ENCODE measurements at places on chromosomes 11 and 22. TPM values are rescaled to one million over a fixed set of nuclear protein-coding genes. Genes with fewer than 3 reads are reported as not detected.

Gene PATE2
- not detected for total RNA-seq

DNA sequence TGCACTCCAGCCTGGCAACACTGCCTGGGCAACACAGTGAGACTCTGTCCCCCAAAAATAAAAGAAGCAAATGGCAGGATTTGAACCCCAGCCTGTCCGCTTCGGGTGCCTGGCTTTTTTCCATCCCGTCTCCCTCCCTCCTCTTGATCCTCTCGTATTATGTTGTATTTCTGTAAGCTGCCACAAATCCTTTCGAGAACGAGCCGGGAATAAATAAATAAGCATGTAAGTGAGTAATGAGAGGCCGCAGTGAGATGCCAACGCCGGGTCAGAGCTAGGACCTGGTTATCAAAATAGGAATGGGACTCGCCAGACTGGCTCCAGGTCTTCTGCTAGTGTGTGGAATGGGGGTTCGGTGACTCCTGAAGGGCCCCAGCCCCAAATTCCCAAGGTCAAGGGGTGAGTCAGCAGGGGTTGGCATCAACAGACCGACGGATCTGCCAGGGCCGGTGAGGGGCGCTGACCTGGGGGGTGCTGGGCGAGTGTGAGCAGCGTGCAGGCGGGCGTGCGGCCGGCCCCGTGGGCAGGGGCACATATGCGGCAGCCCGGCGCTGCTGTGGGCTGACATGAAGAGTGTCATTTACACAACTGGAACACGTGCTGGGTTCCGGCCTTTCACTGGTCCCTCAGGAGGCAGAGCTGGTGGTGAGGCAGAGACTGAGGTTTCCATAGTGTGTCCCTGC is 47.8 kb downstream of the FLRT1 start:
- DNase-seq = no peak

Gene IGLL1
- total RNA-seq = not detected

GRCh38 chr11:125433454-125434121 is 62.5 kb downstream of the FEZ1 start:
- no peak for DNase-seq

Gene CDKN1C
- 10.6 TPM for total RNA-seq

DNA sequence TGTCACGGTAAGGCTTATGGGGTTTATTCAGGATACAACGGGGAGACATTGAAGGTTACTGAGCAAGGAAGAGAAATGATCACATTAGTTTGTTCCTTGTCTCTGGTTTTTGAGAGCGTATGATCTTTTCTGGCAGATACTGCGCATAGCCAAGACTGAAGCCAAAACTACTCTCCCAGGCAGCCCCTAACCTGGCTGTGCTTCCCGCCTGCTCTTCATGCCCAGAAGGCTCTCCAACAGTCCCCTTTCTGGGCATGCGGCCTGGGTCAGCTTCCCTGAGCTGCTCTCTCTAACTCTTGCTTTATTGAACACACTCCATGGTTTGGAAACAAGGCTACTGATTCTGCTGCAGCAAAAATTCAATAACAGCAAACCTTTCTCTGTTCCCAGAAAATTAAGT is 306.6 kb downstream of the BUD13 start:
- DNase-seq = no peak

GRCh38 chr22:28903080-28903479 is 19.7 kb downstream of the ZNRF3 start:
- peak; percentile 47 for DNase-seq

GRCh38 chr22:35633520-35633919 is 14.7 kb upstream of the APOL6 start:
- DNase-seq = no peak

DNA sequence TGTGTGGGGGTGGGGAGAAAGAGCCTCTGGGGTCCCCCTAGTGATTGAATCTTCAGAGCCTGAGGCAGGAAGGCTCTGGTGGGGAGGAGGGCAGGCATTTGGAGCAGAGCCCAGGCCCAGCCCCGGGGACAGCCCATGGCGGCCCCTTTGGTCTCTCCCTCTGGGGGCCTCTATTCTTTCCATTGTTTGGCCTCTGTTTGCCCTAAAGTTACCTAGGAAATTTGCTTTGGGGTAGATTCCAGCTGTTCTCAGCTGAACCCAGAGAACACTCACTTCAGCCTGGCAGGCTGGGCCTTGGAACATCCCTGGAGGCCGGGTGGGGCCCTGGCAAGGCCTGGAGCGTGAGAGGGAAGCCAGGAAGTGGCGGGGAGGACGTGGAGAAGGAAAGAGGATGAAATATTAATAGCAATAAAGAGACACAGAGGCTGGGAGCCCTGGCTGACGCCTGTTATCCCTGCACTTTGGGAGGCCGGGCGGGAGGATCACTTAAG is 22.9 kb upstream of the A4GALT start:
- peak; percentile 60 for DNase-seq

Gene CSKMT
- 15.1 TPM for total RNA-seq

DNA sequence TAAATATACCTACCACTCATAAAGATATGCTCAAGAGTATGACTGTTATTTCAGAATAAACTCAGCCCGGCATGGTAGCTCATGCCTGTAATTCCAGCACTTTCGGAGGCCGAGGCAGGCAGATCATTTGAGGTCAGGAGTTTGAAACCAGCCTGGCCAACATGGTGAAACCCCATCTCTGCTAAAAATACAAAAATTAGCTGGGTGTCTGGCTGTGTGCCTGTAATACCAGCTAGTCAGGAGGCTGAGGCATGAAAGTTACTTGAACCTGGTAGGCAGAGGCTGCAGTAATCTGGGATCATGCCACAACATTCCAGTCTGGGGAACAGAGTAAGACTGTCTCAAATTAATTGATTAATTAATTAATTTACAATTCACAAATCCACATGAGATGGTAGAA is 208.2 kb upstream of the PDGFD start:
- no peak for DNase-seq

GRCh38 chr11:86940122-86940777 is 14.9 kb downstream of the FZD4 start:
- peak; percentile 37 for DNase-seq

Gene CCDC87
- 0.46 TPM for total RNA-seq

Gene TMPRSS13
- total RNA-seq = 0.87 TPM

Gene GANAB
- 270 TPM for total RNA-seq

- no peak for DNase-seq
These were observed 1021.4 kb downstream of the BRD1 start for GRCh38 chr22:48806227-48806781.

DNA sequence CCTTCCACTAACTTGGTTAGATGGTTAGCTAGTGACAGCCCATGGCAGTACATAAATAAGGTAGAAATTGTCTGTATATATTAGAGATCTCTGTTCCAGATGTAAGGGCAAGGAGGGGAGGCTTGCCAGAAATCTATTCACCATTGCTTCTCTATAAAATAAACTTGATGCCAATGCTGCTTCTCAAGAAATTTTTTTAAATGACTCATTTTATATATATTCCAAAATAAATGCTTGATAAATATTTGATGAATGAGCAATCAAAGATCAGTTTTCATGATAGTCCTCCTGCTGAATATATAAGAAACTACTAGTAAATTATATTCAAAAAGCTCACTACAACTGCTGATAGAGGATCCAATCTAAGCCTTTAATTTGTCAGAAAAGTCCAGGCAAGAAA is 710.6 kb upstream of the CCDC179 start:
- no peak for DNase-seq

Gene B4GALNT4
- total RNA-seq = 3.3 TPM

- peak; percentile 87 for DNase-seq
These were observed 663 bp downstream of the MYH9 start for GRCh38 chr22:36386900-36387708.

GRCh38 chr11:111836721-111837120 is 34.7 kb downstream of the ALG9 start:
- no peak for DNase-seq

Gene DTX4
- total RNA-seq = 58.4 TPM

Gene MPPED2
- not detected for total RNA-seq

DNA sequence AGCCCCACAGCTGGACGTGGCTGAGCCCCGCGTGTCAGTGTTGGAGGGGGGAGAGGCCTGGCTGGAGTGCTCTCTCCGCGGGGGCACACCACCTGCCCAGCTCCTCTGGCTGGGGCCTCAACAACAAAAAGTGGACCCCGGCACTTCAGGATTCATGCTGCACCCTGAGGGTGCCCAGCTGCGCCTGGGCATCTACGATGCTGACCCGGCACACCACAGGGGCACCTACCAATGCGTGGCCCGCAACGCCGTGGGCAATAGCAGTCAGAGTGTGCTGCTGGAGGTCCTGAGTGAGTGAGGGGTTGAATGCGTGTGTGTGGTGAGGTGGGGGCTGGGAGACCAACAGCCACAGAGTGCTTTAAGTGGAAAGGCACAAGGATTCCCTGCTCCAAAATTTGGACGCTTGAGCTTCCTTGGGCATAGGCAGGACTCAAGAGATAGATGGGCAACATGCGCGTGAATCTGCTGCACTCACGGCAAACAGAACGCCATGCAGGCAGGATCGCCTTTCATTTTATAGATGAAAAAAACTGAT is 7.6 kb downstream of the VSIG10L2 start:
- no peak for DNase-seq

Measured in left colon (tissue), 2 donors.